CD4-positive, alpha-beta T cell (primary cell): ENCODE measurements at places on chromosomes 2 and 18.

- no peaks in the 10 kb centered on the region for H3K27me3 ChIP-seq
- H3K4me3 ChIP-seq, result no peak overlapping the region
- DNase-seq, result no peak
- no peaks in the 10 kb centered on the region for H3K4me1 ChIP-seq
Observed at GRCh38 chr2:938181-939005, 12.3 kb upstream of the SNTG2 start.

DNA sequence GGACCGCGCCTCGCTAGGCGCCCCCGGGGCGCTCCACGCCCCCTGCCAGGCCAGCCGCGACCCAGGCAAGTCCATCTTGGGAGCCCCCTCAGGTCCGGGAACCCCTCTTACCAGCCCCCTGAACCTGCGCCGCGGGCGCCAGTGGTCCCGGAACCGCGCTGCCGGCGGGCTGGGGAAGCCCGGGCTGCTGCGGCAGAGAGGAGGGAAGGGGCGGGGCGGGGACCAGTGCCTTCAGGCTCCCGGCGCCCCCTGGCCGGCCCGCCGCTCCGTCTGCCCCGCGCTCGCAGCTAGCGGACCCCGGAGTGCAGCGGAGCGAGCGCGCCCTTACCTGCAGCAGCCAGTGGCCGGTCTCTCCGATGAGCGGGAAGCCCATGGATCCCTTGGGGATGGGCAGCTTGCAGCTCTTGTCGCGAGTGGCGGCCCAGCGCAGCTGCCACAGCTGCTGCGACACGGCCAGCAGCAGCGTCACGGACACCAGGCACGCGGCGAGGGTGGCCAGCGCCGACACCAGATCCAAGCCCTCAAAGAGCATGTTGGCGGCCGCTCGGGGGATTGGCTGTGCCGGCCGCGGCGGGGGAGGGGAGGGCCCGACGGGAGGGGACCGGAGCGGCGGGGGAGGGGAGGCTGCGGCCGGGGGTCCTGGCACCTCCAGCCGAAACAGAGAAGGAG is at the start of gene CYP26B1:
Gene CYP26B1 (minus strand): TSS at position 560 of the 669 bp plus-strand sequence. CDS start 28 bp downstream, at position 532.
- H3K4me1 ChIP-seq, result peaks cover 53% of the 10 kb centered on the region
- no peaks in the 10 kb centered on the region for H3K36me3 ChIP-seq
- no peak for DNase-seq
- H3K27ac ChIP-seq, result no peak within 1 kb of the TSS
- H3K4me3 ChIP-seq, result peak within 1 kb of the TSS; percentile 24

DNA sequence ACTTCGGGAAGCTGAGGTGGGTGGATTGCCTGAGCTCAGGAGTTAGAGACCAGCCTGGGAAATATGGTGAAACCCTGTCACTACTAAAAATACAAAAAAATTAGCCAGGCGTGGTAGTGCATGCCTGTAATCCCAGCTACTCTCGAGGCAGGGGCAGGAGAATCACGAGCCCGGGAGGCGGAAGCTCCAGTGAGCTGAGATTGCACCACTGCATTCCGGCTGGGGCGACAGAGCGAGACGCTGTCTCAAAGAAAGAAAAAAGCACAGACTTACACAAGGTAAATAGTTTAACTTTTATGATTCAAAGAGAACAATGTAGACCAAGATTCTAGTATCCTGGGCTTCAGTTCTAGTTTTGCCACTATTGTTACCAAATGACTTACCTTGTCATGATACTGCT is 37.4 kb downstream of the NCKAP1 start:
- no peak overlapping the region for H3K27ac ChIP-seq
- H3K36me3 ChIP-seq, result no peaks in the 10 kb centered on the region
- no peaks in the 10 kb centered on the region for H3K27me3 ChIP-seq
- H3K4me1 ChIP-seq, result no peaks in the 10 kb centered on the region
- DNase-seq, result no peak

GRCh38 chr18:48928787-48929186 is 22.0 kb downstream of the SMAD7 start:
- H3K27me3 ChIP-seq, result no peaks in the 10 kb centered on the region
- H3K36me3 ChIP-seq, result no peaks in the 10 kb centered on the region
- peak overlapping the region; percentile 31 for H3K4me3 ChIP-seq
- H3K4me1 ChIP-seq, result peaks cover 94% of the 10 kb centered on the region
- peak overlapping the region; percentile 24 for H3K27ac ChIP-seq
- DNase-seq, result peak; percentile 86

- no peak overlapping the region for H3K27ac ChIP-seq
- H3K27me3 ChIP-seq, result no peaks in the 10 kb centered on the region
- no peaks in the 10 kb centered on the region for H3K4me1 ChIP-seq
- no peak for DNase-seq
Observed at GRCh38 chr2:59177748-59178147, 936.6 kb upstream of the FANCL start.

DNA sequence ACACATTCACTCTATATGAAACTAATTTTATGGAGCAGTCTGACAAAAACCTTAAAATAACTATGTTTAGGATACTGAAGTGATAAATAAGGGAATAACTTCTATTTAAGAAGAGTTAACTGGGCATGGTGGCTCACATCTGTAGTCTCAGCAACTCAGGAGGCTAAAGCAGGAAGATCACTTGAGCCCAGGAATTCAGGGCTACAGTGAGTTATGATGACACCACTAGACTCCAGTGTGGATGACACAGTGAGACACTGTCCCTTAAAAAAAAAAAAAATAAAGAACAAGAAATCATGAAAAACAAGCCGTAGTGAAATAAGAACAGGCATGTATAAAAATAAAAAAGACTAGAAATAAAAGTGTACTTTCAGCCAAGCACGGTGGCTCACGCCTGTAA is 82.0 kb downstream of the THADA start:
- no peak for DNase-seq
- H3K4me3 ChIP-seq, result no peak overlapping the region
- H3K27me3 ChIP-seq, result no peaks in the 10 kb centered on the region
- no peaks in the 10 kb centered on the region for H3K4me1 ChIP-seq
- H3K27ac ChIP-seq, result no peak overlapping the region
- H3K36me3 ChIP-seq, result peaks cover 4% of the 10 kb centered on the region

GRCh38 chr2:238509151-238509835 is 82.6 kb downstream of the ASB1 start:
- H3K36me3 ChIP-seq, result no peaks in the 10 kb centered on the region
- H3K27me3 ChIP-seq, result no peaks in the 10 kb centered on the region
- H3K4me3 ChIP-seq, result no peak overlapping the region
- no peak for DNase-seq

GRCh38 chr18:45783097-45784075 is 42.1 kb upstream of the SIGLEC15 start:
- peaks cover 13% of the 10 kb centered on the region for H3K4me1 ChIP-seq
- H3K27me3 ChIP-seq, result peaks cover 7% of the 10 kb centered on the region
- DNase-seq, result no peak

DNA sequence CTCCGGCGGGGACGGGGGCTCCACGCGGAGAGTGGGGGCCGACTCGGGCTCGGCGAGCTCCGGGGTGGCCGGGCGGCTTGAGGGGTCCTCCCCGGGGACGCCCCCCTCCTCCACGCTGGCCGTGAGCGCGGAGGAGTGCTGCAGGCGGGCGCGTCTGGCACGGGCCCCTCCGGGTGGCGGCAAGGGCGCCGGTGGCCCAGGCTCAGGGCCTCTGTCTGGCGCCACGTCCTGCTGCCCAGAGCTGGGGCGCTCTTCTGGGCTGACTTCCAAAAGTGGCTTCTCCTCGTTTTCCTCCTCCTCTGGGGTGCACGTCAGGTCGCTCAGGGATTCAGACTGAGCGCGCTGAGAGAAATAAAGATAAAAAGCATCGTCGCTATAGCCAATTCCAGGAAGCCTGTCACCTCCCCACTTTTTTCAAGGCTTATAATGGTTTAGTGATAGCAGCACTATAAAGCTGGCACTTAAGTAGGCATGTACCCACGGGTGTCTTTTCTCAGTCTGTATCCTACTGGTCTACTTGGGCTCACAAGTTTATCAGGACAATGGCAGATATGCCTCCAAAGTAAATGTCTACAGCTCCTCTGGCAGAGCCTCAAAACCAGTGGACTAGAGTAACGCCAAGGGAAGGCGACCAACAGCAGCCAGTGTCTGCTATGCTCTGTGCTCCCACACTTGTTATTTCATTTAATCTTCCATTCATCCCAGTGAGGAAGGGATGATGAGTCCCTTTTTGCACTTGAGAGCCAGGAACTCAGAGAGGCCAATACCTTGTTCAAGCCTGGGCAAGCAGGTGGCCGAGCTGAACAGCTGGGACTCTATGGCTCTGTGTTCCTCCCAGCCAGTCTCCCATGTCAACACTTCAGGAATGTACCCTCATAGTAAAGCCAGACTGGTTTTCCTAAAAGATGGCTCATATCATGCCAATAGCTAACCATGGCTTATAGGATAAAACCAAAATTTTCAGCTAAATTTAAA is 92.6 kb upstream of the MGAT4A start:
- no peak overlapping the region for H3K27ac ChIP-seq
- H3K4me1 ChIP-seq, result peaks cover 39% of the 10 kb centered on the region
- H3K27me3 ChIP-seq, result no peaks in the 10 kb centered on the region

- no peak for DNase-seq
- H3K4me3 ChIP-seq, result no peak overlapping the region
- H3K4me1 ChIP-seq, result no peaks in the 10 kb centered on the region
- no peak overlapping the region for H3K27ac ChIP-seq
- peaks cover 3% of the 10 kb centered on the region for H3K27me3 ChIP-seq
Observed at GRCh38 chr2:142942690-142943089, 65.2 kb downstream of the KYNU start.

- H3K27ac ChIP-seq, result no peak overlapping the region
- no peak overlapping the region for H3K4me3 ChIP-seq
- H3K36me3 ChIP-seq, result no peaks in the 10 kb centered on the region
- H3K4me1 ChIP-seq, result no peaks in the 10 kb centered on the region
- no peak for DNase-seq
- H3K27me3 ChIP-seq, result no peaks in the 10 kb centered on the region
Observed at GRCh38 chr18:25174324-25174723, 177.6 kb downstream of the ZNF521 start.

GRCh38 chr18:35117951-35118411 is 76.8 kb downstream of the MAPRE2 start:
- no peaks in the 10 kb centered on the region for H3K27me3 ChIP-seq
- H3K27ac ChIP-seq, result no peak overlapping the region
- peaks cover 21% of the 10 kb centered on the region for H3K4me1 ChIP-seq
- no peak overlapping the region for H3K4me3 ChIP-seq

DNA sequence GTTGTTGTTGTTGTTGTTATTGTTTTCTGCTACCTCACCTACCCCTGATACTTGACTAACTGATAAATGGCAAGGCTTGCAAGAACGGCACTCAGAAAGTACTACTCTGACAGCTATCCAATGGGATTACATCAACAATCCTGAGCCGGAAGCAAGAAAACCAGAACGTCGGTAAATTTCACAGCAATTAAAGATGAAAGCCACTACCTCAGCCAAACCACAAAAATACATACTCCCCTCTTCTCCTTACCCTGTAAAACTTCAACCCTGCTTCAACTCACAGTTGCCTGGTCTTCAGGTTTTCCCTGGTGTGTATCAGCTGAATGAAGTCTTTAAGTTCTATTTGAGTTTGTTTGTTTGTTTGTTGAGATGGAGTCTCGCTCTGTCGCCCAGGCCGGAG is 293.7 kb upstream of the RND3 start:
- H3K4me3 ChIP-seq, result no peak overlapping the region
- H3K27me3 ChIP-seq, result no peaks in the 10 kb centered on the region
- no peak overlapping the region for H3K27ac ChIP-seq
- no peak for DNase-seq

DNA sequence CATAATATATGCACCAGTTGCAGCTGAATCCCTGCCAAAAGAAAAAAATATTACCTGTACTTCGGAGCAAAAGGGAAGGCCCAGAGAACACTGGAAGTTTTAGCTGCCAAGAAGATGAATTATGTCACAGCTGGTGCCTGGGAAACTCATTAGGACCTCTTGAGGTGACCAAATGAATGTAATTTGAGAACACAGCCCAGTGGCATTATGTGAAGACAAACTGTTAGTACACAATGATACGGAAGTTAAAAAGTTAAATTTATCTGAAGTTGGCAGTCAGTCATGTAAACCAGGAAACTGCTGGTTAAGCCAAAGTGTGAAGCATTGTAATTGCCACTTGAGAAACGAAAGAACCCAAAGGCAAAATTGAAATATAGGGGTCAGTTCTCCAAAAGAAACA is 80.7 kb downstream of the EML4 start:
- H3K4me3 ChIP-seq, result no peak overlapping the region
- peaks cover 56% of the 10 kb centered on the region for H3K36me3 ChIP-seq

- H3K27me3 ChIP-seq, result peaks cover 4% of the 10 kb centered on the region
- DNase-seq, result no peak
- H3K4me3 ChIP-seq, result no peak overlapping the region
- no peak overlapping the region for H3K27ac ChIP-seq
- no peaks in the 10 kb centered on the region for H3K4me1 ChIP-seq
- H3K36me3 ChIP-seq, result no peaks in the 10 kb centered on the region
Observed at GRCh38 chr2:234710066-234710465, 213.2 kb upstream of the ARL4C start.

DNA sequence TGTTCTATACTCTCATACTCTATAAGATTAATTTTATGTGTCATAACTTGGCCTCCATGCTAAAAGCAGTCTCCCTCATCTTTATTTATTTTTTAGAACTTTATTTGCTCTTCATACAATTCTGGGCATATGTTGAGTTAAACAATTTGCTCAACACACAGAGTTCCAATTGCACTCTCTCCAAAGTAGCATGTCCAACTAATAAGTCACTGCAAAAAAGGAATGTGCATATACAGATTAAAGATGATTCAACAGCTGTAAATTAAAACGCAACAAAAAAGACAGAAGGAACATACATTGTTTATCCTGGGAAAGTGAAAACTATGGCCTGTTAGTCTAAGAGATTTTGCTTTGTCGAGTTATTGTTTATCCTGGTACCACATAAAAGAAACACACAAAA is 277.7 kb upstream of the ACVR2A start:
- H3K4me3 ChIP-seq, result no peak overlapping the region
- H3K4me1 ChIP-seq, result no peaks in the 10 kb centered on the region
- DNase-seq, result no peak
- no peak overlapping the region for H3K27ac ChIP-seq
- H3K36me3 ChIP-seq, result no peaks in the 10 kb centered on the region

DNA sequence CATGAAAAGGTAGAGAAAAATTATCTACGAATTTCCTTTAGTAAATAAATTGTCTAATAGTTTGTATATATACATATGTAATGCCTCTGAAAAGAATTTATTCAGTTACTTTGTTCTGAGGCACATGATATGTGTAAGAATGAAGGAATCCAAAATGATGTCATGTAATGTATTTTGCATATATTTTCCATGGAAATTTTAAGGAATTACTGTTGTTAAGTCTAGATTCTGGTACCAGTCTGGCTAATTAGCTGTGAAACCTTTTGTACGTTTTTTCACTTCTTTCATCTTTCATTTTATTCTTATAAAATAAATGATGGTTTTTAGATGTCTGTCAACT is 12.3 kb downstream of the YIPF4 start:
- no peak for DNase-seq
- H3K4me1 ChIP-seq, result peaks cover 6% of the 10 kb centered on the region

GRCh38 chr2:109531221-109531620 is 82.5 kb downstream of the SEPTIN10 start:
- no peak overlapping the region for H3K4me3 ChIP-seq
- H3K27me3 ChIP-seq, result peaks cover 2% of the 10 kb centered on the region
- no peaks in the 10 kb centered on the region for H3K4me1 ChIP-seq
- no peak overlapping the region for H3K27ac ChIP-seq

- H3K27ac ChIP-seq, result no peak overlapping the region
- no peak overlapping the region for H3K4me3 ChIP-seq
- DNase-seq, result no peak
- no peaks in the 10 kb centered on the region for H3K36me3 ChIP-seq
- no peaks in the 10 kb centered on the region for H3K27me3 ChIP-seq
Observed at GRCh38 chr2:216216951-216217903, 108.1 kb downstream of the XRCC5 start.
